ENCODE measurements at places on chromosomes 11 and 22.

GRCh38 chr22:37932821-37933578 lies 20.4 kb downstream of the C22orf23 start:
- peak; percentile 97 for DNase-seq

DNA sequence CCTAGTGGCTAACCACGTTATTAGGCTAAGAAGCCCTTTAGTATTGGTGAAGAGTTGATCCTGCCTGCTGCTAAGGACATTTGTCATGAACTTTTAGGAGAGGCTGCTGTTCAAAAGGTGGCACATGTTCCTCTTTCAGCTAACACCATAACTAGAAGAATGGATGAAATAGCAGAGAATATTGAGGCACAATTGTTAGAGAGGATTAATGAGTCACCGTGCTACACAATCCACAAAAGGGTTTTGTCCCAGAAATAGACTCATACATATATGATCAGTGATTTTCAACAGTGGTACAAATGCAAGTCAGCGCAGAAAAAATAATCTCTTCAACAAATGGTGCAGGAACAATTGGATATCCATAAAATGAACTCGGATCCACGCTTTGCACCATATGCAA lies 7.0 kb upstream of the MSANTD2 start:
- no peak for DNase-seq

GRCh38 chr11:122625976-122626665 lies 29.4 kb upstream of the UBASH3B start:
- no peak for DNase-seq

DNA sequence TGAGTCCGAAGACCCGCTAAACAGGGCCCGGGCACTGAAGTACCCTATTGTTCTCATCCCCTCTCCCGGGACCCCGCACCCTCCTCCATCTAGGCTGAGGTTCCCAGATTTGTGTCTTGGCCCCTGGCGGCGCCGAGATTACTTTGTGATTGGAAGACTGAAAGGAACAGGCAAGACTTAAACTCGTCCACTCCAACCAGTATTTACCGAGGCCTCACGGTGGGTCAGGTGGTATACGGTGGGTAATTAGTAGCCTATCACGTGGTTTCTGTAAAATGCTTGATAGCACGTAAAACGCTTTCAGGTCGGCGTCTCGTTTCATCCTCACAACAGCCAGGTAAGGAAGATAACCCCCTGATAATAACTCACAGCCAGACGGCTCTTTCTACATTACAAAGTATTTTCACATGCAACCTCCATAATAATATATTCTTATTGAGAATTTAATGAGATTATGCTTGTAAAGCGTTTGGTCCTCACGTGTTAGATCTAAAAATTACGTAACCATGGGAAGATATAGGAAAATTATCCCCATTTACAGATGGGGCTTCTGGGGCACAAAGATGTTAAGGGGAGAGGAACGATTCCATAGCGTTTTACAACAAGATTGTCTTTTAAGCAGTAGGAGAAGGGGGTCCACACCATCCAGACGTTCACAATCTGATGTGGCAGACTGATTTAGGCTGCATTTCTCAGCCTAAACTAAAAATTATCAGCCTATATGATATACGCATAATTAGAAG lies 642 bp upstream of the PIK3C2A start:
- peak; percentile 74 for DNase-seq

GRCh38 chr11:88327462-88328143 lies 9.9 kb downstream of the CTSC start:
- DNase-seq, result no peak

DNA sequence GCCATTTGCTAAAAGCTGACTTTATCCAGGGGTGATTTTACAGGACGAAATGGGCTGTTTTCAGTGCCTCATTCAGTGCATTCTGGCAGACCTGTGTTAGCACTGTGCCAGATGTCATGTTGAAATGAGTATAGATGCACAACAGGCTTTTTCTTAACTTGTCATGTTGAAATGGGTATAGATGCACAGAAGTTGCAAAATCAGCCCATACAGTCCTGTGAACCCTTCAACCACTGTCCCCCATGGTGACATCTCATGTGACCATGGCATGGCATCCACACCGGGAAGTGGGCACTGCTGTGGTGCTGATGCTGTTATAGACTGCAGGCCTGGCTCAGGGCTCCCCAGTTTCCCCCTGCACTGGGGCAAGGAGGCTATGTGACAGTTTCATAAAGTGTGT lies 2.5 kb downstream of the TALDO1 start:
- DNase-seq, result no peak

DNA sequence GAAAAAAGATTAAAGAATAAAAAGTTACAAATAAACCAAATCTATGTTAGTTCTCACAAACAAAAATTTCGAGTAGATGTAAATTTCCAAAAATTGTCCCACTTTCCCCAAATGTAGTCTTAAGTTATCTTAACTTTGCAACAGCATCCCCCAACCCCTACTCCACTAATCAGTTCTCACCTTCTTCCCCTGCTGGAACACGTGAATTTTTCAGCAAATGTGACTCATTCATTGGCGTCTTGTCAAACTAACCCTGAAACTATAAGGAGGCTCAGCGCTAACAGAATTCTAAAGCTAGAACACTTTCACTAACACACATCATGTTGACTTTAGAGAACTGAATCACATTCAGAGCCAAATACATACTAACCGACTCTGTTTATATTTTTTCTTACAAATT lies 46.1 kb downstream of the PHF21A start:
- no peak for DNase-seq

DNA sequence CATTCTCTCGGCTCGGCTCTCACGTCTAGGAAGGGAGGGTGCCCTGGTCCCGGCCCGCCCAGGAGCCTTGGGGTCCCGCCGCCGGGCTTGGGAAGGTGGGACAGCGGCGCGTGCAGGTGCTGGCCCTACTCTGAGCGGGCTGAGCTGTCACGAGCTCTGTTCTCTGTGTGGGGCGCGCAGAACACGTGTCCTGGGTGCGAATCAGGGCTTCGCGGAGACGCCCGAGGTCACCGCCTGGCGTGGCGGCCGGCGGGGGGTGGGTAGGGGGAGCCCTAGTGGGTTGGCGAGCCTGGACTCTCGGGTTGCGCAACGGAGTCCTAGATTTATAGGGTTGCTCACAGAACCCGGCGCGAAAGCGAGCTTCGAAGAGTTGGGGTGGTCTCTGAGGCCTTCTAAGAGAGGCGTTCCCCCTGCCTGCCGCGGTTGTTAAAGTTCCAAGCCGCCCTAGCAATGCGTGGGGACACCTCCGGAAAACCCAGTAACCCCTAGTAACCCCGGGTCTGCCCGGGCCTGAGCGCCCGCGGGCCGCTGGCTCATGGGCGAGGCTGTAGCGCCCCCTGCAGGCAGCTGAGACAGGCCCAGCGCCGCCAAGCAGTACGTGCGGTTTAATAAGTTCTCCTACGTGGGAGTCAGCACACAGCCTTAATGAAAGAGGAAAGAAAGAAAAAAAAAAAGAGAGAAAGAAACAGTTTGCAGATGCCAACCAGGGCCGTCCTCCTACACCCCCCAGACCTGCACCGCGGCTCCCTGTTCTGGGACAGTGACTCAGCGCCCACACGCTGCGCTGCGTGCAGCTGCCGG lies 2.7 kb downstream of the ADM start:
- peak; percentile 82 for DNase-seq

GRCh38 chr22:46594947-46595298 lies 25.3 kb upstream of the GRAMD4 start:
- no peak for DNase-seq

Data from thyroid gland (tissue), 4 donors.